ENCODE measurements at places on chromosomes 5 and 9.
A peak's percentile ranks its signal among the peaks of the same experiment; 100 is the strongest.

- no peak for DNase-seq
Measured at GRCh38 chr9:23842565-23843129, 16.6 kb upstream of the ELAVL2 start.

- no peak for DNase-seq
Measured at GRCh38 chr5:1035421-1036405, 27.1 kb downstream of the NKD2 start.

DNA sequence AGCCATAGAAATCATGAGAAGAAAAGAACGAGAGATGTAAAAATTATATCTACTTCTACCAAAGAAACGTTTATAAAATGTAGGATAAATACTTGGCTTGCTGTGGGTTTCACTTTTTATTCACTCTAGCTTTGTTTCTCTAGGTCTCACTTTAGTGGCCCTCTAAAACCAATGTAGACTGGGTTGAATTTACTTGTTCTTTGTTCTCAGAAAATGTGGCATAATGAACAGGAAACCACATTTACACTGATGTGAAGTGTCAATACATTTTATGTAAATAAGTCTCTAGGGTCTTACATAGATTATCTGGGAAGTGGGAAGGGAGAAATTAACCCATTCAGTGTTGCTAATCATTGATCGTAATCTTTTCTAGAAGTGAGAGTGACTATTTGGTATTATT, 58.9 kb downstream of the PLPPR1 start:
- DNase-seq = no peak

GRCh38 chr9:9790216-9790872, 822.5 kb downstream of the PTPRD start:
- DNase-seq = peak; percentile 51

All from astrocyte of the spinal cord (primary cell).